ENCODE measurements at places on chromosomes 3 and 15. TPM values are rescaled to one million over a fixed set of nuclear protein-coding genes. Genes with fewer than 3 reads are reported as not detected.

PRR20G gene
- total RNA-seq = not detected

COL7A1 gene
- 128 TPM for total RNA-seq

MAP6D1 gene
- total RNA-seq = 4.6 TPM

DLL4 gene
- total RNA-seq = not detected

OXTR gene
- 115 TPM for total RNA-seq

NANOGP8 gene
- not detected for total RNA-seq

ADIPOQ gene
- total RNA-seq = not detected

SV2B gene
- not detected for total RNA-seq

RBP2 gene
- total RNA-seq = not detected

CLK3 gene
- 31.9 TPM for total RNA-seq

BFSP2 gene
- not detected for total RNA-seq

ABHD2 gene
- total RNA-seq = 25.7 TPM

SEMA7A gene
- 14.3 TPM for total RNA-seq

NUDT16 gene
- total RNA-seq = 7.8 TPM

FRMD4B gene
- total RNA-seq = 1.2 TPM

KLF15 gene
- total RNA-seq = 0.03 TPM

SYNPR gene
- total RNA-seq = not detected

ESYT3 gene
- total RNA-seq = 0.16 TPM

KCNH8 gene
- total RNA-seq = not detected

SLC24A5 gene
- not detected for total RNA-seq

TMEM158 gene
- total RNA-seq = 95.1 TPM

GP5 gene
- 0.02 TPM for total RNA-seq

CCR3 gene
- not detected for total RNA-seq

IL5RA gene
- total RNA-seq = not detected

CCR2 gene
- total RNA-seq = not detected

CCR5 gene
- total RNA-seq = not detected

ZNF80 gene
- total RNA-seq = not detected

NLGN1 gene
- 0.72 TPM for total RNA-seq

HRH1 gene
- total RNA-seq = 11.3 TPM

CHCHD6 gene
- total RNA-seq = 49.4 TPM

MUC20 gene
- not detected for total RNA-seq

IDH2 gene
- 61.6 TPM for total RNA-seq

HYAL1 gene
- total RNA-seq = 0.72 TPM

BRPF1 gene
- total RNA-seq = 18.4 TPM

FURIN gene
- 60.0 TPM for total RNA-seq

FGF12 gene
- 4.9 TPM for total RNA-seq

CKMT1B gene
- total RNA-seq = not detected

LRRC34 gene
- not detected for total RNA-seq

CFAP100 gene
- total RNA-seq = not detected

CHRNB4 gene
- total RNA-seq = not detected

Measured in A172 (cell line).